Tongue (tissue), 3 donors: ENCODE measurements at places on chromosomes 6 and 20. TPM values are rescaled to one million over a fixed set of nuclear protein-coding genes. Genes with fewer than 3 reads are reported as not detected.

GRCh38 chr6:147226163-147226724 is 22.0 kb downstream of the STXBP5 start:
- DNase-seq: no peak

DNA sequence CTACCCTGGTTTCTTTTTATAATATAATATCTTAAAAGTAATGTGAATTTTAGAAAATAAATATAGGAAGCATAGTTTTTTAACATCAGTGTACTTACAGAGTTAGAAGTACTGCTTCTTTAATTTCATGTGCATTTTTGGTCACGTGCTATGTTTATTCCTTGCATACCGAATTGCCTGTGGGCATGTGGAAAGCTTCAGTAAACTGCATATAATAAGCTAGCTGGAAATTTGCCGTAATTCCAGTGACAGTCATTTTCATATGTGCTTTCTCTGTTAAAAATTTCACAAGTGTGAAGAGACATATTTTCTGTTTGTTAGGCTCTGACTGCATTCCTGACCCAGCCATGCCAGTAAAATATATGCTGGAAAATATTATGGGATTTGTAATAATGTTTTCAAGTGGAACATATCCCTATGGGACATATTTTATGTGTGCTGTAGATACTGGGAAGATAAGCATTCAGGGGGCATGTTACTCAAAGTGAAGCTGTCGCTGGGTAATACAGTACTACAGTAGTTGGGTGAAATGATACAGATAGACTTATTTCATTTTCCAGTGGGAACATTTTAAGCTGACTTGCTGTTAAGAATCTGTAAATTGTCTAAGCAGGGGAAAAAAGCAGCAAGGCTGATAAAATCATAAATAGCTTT is 616.7 kb downstream of the FRK start:
- peak; percentile 40 for DNase-seq

ARHGAP40 gene
- total RNA-seq: 7.1 TPM

- DNase-seq: no peak
These were observed 450.0 kb upstream of the POU3F2 start for GRCh38 chr6:98384334-98384733.

DNA sequence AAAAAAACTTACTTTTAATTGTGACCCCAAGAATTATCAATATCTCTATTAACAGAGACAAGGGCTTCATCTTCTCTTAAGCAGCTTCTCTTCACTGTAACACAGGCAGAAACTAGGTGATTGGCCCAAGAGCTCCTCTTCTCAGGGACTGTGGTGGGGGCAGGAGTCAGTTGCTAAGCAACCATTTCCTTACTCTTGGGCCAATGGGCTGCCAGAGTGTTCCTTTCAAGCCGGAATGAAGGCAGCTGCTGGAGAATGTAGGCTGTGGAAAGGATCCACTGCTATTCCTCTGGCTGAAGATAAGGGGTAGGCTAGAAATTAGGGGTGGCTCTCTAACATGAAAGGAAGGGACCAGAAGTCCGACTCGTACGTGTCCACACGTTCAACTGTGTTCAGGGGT is at the start of gene SEL1L2:
SEL1L2 (minus strand) TSS at position 150 of the 400 bp plus-strand sequence; CDS start at position 70, 80 bp downstream.
- DNase-seq: no peak

DNA sequence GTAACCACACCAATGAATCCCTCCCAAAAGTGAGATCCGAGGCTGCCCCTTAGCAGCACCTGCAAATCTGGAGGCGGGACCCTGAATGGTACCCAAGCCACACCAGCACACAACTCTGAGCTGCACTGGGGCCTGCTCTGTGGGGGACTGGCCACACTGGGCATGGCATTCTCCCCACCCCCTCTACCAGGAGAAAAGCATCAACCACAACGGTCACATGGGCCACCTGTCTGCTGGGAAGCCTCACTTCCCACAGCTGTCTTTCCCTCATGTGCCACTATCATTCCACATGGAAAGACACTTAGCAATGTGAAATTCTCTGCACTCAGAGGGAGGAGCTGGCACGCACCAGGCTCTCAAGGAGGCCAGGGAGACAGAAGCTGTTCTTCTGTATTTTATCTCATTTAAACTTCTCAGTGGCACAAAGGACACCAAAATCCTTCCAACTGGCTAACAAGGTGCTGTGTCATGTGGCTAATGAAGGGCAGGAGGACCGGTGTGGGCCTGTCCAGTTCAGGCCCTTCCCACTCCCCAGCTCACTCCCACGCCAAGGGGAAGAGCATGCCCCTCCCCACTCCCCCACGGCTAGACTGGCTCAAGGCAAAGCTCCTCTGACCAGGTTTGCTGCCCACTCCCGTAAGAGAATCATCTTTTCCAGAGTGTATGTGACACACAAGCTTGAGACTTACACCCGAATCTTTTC is 19.0 kb downstream of the YTHDF1 start:
- DNase-seq: peak; percentile 24

RNF39 gene
- 1.8 TPM for total RNA-seq

SLC17A4 gene
- total RNA-seq: not detected

DNA sequence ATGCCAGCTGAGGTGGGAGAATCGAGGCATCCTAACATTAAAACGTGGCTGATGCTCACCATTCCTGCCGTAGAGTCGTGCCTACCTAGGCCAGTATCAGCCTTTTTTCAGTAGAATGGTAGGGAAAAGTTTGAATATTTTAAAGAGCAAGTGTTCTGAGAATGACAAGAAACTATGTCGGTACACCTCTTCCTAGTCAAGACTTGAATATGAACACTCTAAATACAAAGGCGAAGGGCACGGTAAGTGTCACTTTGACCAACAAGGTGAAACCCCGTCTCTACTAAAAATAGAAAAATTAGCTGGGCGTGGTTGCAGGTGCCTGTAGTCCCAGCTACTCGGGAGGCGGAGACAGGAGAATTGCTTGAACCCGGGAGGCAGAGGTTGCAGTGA is 1.0 kb downstream of the GINM1 start:
- no peak for DNase-seq

DNA sequence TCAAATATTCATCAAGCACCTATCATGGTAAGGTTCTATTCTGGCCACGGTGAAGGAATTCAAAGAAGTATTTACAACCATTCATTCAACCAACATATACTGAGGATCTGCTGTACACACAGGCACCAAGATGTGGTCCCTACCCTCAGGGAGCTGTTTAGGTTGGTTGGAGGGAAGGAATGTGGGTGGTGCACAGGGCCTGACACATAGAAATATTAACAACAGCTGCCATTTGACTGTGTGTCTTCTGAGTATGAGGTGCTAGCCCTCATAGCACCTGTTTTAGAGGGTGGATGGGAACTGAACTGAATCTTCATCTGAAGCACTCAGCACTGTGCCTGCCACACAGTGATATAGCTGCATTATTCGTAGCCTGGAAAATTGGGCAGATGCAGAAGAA is 7.3 kb downstream of the SNPH start:
- peak; percentile 30 for DNase-seq

GRCh38 chr20:58851969-58852458 is 502 bp upstream of the GNAS start:
- DNase-seq: no peak

SLC13A3 gene
- 1.7 TPM for total RNA-seq

- no peak for DNase-seq
These were observed 3.9 kb downstream of the EMILIN3 start for GRCh38 chr20:41362748-41363140.

DNA sequence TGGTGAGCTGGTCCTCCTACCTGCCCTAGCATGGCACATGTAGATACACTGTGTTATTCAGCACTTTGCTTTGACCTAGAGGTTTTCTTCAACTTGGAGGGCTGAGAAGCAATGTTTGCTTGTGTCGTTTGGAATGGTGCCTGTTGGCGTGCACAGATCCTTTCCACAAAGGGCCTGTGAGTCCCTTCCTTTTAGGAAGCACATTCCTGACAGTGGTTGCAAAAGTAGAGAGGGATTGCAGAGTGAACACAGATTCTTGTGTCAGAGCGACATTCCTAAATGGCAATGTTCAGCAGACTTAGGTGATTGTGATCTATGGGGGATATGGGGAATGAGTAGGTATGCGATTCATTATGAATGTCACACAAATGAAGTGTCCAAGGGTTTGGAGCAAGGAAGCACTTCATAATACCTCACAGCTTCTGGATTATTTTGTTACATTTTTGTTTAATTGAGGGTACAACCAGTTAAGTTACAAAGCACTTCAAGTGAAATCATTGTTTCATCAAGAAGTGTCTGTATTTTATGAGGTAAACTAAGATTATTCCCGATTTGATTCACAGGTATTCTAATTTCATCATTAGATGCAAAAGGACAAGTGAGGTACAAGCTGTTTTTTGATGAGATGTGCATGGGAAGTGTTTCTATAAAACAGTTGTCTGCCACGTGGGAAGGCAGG is 713 bp upstream of the RNF144B start:
- no peak for DNase-seq

POPDC3 gene
- 70.0 TPM for total RNA-seq

GRCh38 chr6:149862922-149863697 is 1.0 kb downstream of the LRP11 start:
- peak; percentile 91 for DNase-seq

GRCh38 chr6:1337791-1338190 is 25.9 kb downstream of the FOXQ1 start:
- no peak for DNase-seq
